ENCODE measurements at places on chromosomes 4 and X.

DNA sequence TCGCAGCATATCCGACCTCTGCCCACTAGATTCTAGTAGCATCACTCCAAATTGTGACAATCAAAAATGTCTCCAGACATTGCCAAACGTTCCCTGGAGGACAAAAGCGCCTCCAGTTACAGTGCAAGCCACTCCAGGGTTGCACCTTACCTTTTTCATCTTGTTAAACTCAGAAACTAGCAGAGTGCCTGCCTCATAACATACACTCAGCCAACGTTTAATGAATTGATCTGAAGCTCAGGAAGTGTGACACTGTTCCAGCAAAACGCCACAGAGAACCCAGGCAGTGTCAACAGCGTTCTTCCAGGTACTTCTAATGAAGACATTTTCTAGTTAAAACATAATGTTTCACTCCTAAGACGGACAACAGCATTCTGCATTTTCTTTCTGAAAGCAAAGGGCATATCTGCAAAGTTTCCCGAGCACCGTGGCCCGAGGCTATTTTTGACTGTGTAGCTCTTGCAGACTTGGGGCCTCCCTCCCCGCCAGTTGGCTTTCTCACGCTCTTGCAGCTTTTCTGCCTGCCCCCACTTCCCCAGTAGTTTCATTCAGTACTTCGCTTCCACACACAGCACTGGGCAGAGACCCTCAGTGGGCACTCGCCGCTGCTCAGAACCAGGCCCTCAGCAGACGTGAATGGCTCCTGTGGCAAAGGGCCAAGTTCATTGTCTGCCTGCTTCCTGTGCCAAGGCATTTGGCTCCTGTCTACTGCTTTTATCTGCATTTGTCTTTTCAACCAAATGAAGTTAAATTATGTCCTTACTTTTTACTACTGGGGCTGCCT is 133.4 kb upstream of the TTC29 start:
- DNase-seq = no peak

DNA sequence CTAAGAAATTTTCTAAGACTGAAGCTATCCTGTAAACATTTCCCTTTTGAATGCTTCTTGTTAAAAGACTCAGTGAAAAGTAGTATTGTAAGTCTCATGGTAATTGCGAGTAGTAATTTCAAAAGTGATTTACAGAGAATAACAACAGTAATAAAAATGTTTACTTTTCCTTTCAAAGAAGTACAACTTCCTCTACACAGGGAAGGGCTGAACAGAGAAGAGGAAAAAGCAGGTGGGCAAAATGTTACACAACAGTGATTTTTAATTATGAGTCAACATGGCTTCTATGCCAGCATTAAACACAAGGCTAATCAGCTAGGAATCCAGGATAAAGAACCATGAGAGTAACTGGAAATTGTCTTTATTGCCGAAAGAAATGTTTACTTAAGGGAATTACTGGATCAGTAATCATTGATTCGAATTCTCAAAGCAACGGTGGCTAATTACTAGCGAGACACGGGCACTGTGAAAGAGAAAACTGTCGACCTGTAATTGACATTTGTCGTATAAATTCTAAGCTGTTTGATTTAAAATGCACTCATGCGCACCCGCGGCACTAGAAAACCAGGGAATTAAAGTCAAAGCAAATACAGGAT is 15.4 kb downstream of the UTP3 start:
- DNase-seq = no peak

GRCh38 chr4:42398171-42398870 is 1.0 kb downstream of the SHISA3 start:
- DNase-seq = peak; percentile 36

DNA sequence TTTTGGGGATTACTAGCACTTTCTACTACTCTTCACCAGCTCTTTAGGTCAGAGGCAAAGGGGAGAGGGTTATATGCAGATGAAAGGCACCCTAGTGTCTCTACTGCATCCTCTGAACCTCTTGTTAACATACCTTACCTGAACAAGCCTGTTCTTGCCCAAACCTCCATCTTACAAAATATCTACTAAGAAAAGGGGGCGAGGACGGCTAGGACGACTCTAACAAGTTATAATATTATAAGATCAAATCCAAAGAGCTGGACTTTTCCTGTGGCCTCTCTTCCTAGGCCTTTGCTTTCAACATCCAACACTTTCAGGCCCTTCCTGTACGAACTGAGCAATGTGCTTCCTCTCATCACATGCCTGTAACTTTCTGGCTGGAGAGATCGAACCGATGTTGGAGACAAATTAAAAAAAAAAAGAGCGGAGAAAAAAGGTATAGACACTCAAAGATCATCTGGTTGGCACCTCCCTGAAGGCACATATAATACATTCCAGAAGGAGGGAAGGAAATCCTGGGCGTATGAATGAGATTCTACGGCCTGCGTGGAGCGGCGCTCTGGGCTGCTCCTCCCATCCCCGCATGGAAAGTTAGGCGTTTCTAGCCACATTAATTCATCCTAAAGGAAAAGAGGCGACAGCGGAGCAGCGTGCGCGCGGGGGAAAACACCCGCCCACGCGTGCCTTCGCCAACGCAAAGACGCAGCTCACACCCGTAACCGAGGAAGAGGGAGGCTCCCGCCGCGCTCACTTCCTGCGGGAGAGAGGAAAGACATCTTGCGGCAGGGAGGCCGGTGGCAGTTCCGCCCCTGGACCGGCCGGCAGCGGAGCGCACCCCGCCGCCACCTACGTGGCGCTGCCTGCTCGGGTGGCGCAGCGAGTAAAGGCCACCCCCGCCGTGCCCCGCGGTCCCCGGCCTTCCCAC is 808 bp downstream of the PRDM5 start:
- peak; percentile 66 for DNase-seq

DNA sequence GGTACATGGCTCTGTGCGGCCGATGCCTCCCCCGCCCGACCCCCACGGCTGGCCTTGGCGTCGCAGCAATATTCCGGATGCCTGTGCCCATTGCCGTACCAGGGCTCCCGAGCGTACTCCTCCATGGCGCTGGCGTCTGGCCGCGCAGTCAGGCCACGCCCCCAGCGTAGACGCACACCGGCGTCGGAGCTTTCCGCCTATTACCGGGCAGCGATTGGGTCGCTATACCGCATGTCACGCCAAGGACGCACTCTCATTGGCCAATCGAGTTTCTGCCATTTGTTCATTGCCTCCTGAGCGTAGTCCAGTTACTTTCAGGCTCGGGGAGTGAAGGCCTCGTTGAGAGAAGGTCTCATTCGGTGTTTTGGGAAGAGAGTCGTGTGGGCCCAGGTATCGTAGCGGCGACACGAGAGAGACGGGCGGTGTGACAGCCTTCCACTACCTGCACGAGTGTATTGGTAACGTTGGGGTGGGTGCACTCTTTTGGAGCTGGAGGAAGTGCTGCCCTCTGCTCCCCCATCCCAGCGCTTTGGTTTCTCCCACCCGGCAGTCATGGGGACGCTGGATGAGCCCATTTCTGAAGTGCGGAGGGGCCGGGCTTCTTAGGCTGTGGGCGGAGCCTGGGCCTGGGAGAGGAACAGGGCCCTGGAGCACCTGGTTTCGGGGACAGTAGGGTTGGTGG is at the start of the genes PQBP1 and TIMM17B:
Gene PQBP1, plus strand, starts transcription at position 306 of the 682 bp plus-strand sequence. CDS start 580 bp downstream, outside the sequence.
Gene TIMM17B, minus strand, starts transcription at position 144 of the 682 bp plus-strand sequence. Its CDS starts 19 bp downstream, at position 125.
- DNase-seq = peak; percentile 77

DNA sequence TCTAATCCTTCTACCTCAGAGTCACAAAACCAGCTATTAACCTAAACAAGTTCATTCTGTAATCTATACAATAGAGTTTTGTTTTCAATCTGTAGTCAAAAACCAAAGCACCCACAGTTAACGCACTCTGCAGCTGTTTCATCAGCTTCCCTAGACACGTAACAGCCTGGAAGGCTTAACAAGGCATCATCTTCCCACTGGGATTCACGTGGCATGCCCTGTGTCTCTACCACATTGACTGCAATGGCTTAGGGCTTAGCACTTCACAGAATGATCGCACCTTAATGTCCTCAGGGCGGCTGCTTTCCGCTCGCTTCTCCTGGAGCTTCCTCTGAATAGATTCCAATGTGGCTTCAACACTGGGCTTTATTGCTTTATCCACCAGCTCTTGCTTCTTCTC is 49.7 kb upstream of the NAP1L5 start:
- DNase-seq = no peak

- DNase-seq = no peak
These were observed 123.2 kb upstream of the SCML1 start for GRCh38 chrX:17613979-17614588.

DNA sequence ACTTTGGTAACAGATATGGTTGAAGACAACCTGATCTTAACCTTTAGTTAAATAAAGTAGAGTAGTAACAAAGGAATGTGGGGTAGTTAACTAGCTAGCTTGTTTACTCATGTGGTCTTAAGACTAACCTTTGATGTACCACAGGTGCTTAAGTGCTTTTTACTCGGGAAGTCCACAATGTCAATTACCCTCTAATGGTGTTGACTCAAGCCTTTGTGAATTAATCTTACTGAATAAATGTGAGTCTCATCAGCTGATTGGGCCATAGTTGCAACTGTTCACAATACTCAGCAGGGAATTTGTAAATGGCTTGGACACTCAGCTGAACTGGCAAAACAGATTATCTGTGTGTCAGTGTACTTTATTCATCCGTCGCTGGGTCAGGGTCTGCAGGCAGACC is 119.0 kb upstream of the UGT8 start:
- no peak for DNase-seq

- no peak for DNase-seq
These were observed 517.1 kb downstream of the PCDH7 start for GRCh38 chr4:31237233-31237632.

DNA sequence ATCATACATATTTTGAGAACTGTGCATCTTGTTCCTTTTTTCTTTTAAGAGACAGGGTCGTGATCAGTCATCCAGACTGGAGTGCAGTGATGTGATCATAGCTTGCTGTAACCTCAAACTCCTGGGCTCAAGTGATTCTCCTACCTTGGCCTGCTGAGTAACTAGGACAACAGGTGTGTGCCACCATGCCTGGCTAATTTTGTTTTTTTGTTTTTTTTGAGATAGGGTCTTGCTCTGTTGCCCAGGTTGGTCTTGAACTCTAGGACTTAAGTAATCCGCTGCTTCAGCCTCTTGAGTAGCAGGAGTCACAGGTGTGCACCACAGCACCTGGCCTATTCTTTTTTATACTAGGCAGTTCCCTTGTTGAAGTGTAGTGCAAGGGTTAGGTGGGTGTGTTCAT is 24.6 kb downstream of the KDM6A start:
- no peak for DNase-seq

DNA sequence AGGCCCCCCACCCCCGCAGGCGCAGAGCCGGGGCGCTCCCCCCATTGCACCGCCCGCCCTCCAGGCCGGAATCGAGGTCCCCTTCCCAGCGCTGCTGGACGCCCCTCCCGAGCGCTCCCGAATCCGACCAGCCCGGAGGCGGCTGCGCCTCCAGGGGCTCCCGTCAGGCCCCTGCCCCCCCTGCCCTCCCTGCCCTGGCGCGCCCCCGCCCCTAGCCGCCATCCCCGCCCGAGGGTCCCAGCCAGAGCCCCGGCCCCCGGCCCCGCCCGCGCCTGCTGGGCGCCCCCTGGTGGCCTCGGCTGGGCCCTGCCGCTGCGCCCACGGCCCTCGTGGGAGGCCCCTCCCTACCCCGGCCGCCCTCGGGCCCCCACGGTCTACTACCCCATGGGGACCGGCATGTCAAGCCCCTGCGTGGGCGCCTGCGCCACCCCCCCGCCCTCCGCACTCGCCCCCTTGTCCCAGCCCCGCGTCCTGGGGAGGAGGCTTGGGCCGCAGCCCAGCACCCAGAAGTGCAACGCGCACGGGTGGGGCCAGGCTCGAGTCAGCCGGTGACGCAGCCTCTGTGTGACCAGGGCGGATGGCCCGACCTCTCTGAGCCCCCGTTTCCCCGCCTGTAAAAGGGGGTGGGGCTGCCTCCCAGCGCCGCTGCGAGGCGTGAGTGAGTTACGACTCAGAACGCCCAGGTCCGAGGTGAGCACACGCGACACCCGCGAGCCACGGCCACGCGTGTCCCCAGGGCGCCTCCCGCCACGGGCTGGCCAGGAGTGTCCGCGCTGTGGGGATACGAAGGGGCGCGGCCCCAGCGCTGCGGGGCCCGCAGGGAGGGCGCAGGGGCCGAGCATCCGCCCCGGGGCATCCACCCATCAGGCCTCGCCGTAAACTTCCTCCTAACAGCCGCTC is 104.9 kb downstream of the FAM53A start:
- DNase-seq = peak; percentile 68

DNA sequence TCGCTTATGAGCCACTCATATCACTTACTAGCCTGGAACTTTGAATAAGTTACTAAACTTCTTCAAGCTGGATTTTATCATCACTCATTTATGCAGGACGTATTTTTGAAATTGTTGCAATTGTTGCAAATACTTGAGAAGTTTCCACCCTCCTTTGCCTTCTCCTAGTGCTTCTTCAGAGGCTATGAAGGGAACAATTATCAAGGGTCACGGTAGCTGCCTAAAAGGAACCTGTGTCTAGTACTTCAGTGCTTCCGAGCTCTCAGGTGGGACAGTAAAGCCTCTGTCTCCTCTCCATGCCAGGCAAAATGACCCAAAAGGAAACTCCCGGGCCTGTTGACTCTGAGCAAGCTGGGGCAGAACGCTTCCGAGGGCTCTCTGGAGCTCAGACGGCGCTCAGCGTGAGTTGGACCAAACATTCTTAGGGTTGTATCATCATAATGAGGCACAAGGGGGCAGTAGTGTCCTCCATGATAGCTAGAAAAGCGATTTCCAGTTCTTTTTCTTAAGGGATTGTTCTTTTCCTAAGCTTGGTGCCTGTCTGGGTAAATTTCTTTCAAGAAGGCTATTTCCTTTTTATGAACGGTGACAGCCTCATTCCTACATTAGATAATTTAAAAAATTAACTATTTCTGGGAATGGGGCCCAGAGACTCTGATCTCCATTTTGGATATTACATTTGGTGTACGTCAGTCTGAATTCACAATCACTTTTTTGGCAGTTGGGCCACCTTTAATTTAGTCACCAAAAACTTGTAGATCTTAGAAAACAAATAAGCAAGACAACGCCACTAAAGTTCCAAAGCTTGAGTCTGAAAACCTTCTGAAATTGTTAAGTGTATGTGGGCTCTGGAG is 73.1 kb downstream of the PACRGL start:
- DNase-seq = peak; percentile 69

DNA sequence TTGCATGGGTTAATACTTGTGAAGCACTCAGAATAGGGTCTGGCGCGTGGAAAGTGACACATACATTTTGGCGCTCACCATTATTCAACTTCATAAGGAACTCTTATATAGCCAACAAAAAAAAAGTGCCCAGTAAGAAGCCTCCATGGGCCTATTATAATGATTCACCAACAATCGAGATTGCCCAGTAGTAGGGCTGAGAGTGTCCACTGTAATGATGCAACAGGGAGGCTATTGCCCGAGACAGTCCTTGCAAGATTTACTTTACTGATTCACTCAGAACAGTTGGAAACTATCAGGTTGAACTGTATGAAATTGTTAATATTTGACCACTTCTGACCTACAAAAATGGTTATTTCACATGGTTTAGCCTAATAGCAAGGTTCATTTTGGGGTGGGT is 86.0 kb downstream of the PJA1 start:
- no peak for DNase-seq

GRCh38 chr4:87074121-87074488 is 139.3 kb downstream of the AFF1 start:
- DNase-seq = no peak

GRCh38 chr4:175971388-175972179 is 94.1 kb upstream of the WDR17 start:
- DNase-seq = no peak
